ENCODE measurements at places on chromosomes 2 and 18.

DNA sequence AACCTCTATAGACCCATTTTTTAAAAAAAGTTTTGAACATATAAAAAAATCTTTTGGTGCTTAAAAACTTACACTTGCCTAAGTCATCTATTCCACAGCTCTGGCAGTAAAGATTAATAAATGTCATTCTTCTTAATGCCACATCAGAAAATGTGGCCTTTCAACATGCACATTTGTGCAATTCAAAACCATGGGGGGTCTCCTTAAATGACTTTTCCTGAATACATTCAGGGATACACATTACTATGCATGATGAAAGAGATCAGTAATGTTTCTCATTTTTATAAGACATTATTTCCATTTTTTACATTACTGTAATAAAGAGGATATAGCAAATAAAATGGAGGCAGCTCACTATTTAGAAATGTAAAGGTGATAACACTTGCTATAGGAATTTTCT is 142.3 kb downstream of the RBM43 start:
- DNase-seq: no peak

DNA sequence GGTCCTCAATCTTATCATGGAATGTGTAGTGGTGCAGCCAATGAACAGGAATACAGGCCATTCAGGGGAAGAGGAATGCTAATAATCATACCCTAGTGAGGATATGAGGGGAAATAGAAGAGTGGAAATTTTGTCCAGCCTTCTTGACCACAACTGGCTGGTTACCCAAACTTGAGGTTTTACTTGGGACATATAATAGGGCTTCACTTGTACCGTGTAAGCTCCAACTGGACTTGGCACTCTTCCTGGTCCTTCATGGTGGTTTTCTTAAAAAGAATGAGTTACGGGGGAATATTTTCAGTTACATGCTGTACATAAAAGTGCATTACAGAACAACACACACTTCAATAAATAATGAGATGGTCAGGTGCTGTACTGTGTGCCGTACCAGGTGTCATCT is 234.9 kb upstream of the RASGRP3 start:
- no peak for DNase-seq

DNA sequence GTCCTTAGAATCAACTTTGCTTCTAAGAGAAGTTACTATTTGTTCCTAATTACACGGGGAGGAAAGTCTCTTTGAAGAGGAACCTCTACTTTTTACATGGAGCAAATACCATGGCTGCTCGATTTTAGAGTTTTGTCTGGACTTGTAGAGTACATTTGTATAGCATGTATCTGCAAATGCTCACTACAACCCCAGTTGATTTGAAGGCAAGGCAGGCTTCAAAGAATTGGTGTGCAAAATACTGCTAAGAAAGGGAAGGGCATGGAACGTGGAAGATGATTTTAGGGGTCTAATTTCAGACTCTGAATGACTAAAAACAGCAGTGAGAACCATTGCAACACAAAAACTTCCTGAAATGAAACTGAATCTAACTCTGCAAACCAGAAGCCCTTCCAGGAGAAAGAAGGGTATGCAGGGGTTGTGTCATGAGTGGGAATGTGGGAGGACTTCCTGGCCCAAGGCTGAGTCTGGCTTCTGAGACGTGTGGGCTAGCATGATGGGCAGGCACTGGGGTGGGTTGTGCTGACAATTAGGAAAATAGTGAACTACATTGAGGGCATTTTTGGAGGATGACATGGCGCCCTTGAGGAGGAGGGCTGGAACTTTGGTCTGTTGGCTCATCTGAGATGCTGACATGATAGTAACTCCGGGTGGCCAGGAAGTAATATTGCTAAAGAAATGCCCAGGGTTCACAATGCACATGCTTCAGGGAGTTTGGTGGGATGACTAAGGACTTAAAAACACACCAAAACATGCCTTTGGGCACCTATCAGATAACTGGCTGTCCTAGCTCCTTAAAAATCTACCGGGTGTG is 18.9 kb upstream of the IL1R2 start:
- DNase-seq: no peak

- no peak for DNase-seq
These were observed 168.5 kb downstream of the DPP4 start for GRCh38 chr2:161905389-161906046.

- peak; percentile 27 for DNase-seq
These were observed 575 bp downstream of the HSPD1 start for GRCh38 chr2:197498937-197499593.

DNA sequence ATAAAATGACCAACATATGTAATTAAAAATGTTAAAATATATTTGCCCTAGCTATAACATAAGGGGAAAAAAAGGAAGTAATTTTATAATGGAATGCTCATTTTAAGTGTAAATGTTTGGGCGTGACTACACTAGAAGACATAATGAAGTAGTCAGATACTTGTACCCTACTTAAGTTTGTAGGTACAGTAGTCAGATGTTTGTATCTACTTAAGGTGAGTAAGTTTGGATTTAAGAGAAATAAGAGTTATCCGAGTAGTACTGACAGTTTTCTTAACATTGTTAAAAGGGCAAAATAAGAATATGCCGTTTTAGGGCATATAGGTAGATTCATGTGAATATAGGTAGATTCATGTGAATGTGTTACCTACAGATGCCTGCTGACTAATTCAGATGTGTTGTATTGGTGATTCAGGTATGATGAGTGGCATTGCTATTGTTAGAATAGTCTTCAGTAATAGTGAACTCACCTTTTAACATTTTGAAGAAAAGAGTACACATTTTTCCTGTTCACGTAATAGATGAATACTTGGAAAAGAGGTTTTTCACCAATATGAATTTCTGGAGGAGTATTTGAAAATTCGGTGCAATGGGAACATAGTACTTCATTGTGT is 14.9 kb downstream of the VAPA start:
- DNase-seq: no peak

- no peak for DNase-seq
These were observed 346.6 kb upstream of the PKDCC start for GRCh38 chr2:41701231-41701630.

- DNase-seq: no peak
These were observed 17.9 kb downstream of the GREB1 start for GRCh38 chr2:11551569-11552259.

DNA sequence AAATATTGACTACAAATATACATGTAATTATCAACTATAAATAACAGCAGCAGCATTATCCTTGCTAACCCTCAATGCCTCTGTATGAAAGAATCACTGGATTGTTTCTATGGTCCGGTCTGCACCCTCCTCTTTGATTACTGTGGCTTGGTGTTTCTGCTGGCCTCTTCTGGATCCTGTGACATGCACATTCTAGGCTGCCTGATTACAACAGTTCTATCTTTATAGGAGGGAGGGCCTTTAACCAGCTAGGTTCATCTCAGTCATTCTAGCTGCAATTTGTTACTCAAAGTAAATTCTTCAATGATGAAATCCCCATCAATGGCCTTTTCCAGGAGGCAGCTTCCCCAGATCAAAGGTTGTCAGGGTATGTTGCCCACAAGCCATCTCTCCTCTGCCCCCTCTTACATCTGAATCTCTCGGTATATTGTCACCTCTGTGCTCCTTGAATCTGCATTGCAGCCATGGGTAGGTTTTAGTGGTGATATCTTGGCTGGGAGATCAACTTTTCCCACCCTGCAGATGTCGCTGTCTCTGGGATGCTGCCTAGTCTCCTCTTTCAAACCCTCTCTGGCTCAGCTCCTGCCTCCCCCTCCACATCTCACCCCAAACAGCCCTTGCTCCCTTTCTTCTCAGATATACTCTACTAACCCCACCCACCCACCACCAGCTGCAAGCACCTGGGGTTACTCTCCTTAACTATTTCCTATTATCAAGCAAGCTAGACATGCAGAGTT is 106.2 kb upstream of the BZW1 start:
- DNase-seq: no peak

GRCh38 chr18:13306583-13306982 is 88.0 kb downstream of the LDLRAD4 start:
- no peak for DNase-seq

GRCh38 chr2:166591226-166591625 is 97.2 kb upstream of the SCN7A start:
- no peak for DNase-seq

GRCh38 chr18:23515911-23516546 is 12.7 kb downstream of the RMC1 start:
- DNase-seq: peak; percentile 47

- peak; percentile 84 for DNase-seq
These were observed 7.6 kb downstream of the ESPNL start for GRCh38 chr2:238107525-238108422.

- DNase-seq: no peak
These were observed 25.5 kb downstream of the SP5 start for GRCh38 chr2:170740660-170741059.

DNA sequence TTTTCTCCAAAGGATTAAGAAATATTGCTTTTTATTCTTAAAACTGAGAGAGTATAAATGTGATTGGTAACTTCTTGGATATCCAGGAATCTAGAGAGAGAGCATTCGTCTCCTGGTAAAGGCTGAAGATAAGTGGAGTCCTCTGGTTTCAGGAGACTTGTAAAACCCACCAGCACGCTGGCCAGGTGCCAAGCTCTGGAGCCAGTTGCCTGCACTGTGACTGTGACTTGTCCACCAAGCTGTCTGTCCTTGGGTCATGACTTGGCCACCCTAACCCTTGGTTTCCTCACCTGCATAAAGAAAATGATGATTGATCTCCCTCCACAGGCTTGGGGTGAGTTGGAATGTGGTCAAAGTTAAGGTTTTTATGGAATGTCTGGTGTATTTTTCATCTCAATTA is 185.4 kb upstream of the NCKAP5 start:
- DNase-seq: no peak

GRCh38 chr2:236748385-236748784 is 178.8 kb downstream of the ACKR3 start:
- DNase-seq: no peak

- no peak for DNase-seq
These were observed 735 bp downstream of the NRP2 start for GRCh38 chr2:205682971-205683501.

- no peak for DNase-seq
These were observed 90.1 kb upstream of the TGFA start for GRCh38 chr2:70643715-70644114.

- DNase-seq: no peak
These were observed 191.9 kb upstream of the FN1 start for GRCh38 chr2:215627771-215628170.

- no peak for DNase-seq
These were observed 41.7 kb upstream of the PNO1 start for GRCh38 chr2:68115965-68116364.

GRCh38 chr2:136238286-136239078 is 120.5 kb upstream of the CXCR4 start:
- no peak for DNase-seq

DNA sequence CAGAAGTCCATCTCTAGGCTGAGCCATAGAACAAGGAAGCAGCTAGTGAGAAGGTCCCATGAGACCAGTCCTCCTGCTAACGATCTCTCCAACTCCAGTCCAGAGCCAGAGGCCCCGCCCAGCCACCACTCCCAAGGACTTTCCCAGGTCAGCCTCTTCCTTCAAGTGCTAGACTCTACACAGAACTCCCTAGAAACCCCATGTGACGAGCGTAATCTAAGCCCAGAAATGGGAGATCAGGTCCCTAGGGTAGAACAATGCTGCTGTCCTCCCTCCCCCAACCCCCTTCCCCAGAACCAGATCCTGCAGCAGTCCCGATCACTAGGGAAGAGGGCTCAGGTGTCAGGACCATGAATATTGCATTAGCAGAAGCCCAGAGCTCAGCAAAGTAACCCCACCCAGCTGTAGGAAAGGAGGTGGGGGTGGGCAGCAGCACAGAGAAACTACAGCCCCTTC is 6.9 kb downstream of the DCTN1 start:
- DNase-seq: no peak

- no peak for DNase-seq
These were observed at the start of gene ZAP70 for GRCh38 chr2:97713296-97714083. TSS of gene ZAP70 (plus strand) at chr2:97713576. CDS start at chr2:97724037, 10,461 bp downstream.

DNA sequence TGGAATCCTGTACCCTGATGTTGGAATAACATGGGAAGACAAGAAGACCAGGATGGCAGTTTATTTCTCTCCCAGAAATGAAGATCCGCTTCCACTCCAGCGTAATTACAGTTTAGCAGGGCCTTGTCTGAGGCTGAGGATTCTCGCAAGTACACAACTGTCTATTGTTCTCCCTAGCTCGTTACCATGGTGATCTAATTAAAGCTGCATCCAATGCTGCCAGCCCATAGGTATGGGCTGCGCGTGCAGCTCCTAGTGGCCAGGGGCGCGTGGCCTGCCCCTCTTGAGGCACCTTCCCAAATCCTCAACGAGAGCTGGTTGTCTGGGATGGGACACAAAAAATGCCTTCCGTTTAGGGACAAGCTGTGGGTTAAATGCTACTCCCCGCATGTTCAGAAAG is 344.9 kb downstream of the CYRIA start:
- no peak for DNase-seq

- no peak for DNase-seq
These were observed 103.0 kb downstream of the KYNU start for GRCh38 chr2:142980246-142981068.

DNA sequence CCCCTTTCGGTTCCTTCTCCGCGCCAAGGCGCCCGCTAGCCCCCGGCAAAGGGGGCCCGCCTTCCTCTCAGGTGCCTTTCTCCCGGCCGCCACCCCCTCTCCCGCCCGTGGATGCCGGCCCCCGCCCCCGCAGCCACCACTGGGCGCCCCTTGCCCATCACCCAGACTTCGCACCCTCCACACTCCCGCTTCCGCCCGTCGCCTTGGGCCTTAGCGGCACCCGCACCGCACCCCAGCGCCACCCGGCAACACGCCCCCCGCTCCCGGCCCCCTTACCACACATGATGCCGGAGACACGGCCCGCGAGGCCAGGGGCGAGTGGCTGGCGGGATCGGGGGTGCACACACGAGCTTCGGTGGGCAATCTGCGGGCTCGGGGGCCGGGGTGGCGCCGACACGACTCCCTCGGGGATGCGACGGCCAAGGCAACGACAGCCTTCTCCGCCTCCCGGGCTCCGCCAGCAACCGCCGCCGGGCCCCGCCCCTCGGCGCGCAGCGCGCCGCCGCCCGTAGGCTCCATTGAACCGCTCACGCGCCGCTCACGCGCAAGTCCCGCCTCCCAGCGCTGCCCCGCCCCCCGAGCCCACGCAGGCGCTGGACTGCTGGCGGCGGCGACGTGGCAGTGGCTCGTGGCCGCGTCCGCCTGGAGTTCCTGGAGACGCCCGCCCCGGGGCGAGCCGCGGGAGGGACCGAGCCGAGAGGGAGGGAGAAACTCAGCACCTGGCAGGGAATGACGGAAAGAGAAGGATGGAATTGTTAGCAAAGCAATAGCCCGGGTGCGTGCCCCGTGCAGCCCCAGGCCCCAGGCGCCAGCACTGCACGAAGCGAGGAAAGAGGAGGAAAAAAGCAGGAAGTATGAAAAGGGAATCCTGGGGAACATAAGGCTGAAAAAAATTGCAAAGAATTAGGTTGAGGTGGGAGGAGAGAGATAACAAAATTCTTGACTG is at the start of gene GFPT1:
TSS of gene GFPT1 (minus strand) at position 439 of the 946 bp plus-strand sequence. CDS start at position 283, 156 bp downstream.
- peak; percentile 82 for DNase-seq

GRCh38 chr2:81858998-81859397 is 1554.4 kb upstream of the LRRTM1 start:
- DNase-seq: no peak
